ENCODE measurements at places on chromosomes 6 and 20.
A peak's percentile ranks its signal among the peaks of the same experiment; 100 is the strongest.

DNA sequence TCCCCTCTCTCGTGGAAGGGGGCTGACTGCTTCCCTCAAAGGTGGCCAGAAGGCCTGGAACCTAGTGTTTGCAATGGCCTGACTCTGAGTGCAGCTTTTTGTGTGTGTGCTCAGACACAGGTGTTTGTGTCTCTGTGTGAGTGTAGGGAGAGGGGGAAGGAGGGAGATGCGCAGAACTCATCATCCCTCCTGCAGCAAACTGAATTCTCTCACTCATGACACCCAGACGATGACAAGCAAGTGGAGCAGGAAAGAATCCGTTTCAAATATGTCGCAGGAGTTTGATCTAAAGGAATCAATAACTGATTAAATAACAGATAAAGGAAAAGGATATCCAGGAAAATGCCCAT lies 101.4 kb downstream of the TNFAIP3 start:
- DNase-seq = no peak

- no peak for DNase-seq
These were observed 26.3 kb upstream of the TFB1M start for GRCh38 chr6:155340464-155341129.

GRCh38 chr6:111427341-111428116 lies 55.5 kb downstream of the REV3L start:
- DNase-seq = peak; percentile 41

DNA sequence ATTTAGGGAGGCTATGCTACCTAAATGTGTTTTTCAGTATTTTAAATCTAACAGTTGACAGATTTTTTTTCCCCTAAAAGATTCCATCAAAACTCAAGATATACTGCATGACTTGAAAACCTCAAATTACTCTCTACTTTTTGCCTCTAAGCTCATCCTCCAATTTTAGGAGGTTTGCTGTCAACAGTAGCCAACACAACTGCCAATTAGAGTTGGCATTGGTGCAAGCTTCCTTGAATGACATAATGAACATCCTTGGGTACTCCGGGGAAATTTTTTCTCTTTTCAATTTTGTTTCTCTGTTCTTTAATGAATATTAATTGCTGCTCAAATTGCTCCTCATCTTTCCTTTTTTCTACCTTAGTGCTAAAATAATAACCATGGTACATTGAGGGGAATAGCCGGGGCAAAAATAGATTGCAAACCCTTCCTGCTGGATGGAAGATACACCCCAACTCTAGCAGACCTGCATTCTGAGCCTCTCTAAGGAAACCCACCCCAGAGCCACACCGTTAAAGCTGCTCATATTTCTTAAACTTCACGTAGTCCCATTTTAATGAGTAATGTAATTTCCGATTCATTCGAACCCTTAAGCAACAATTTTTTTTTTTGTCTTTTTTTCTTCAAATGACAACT lies 34.3 kb downstream of the SLC22A23 start:
- no peak for DNase-seq

- DNase-seq = peak; percentile 58
These were observed 1.9 kb downstream of the BAG2 start for GRCh38 chr6:57173886-57174510.

GRCh38 chr6:139990856-139991465 lies 616.5 kb upstream of the CITED2 start:
- DNase-seq = no peak

DNA sequence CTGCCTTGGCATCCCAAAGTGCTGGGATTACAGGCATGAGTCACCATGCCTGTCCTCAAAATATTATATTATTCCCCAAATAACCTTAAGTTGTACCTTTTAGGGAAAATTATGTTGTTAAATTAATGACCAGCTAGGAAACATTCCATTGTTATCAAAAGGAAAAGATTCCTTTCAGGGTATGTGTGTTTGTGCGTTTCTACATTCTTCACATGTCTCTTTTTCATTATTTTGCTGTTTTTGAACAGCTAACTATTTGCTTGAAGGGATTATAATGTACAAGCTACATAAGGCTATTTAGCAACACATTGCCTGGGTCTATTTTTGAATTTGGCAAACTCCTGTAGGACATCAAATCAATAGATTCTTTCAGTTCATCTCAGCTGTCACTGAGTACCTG lies 57.1 kb downstream of the GJA1 start:
- DNase-seq = no peak

- no peak for DNase-seq
These were observed 50.5 kb downstream of the CFAP61 start for GRCh38 chr20:20102716-20103258.

- DNase-seq = no peak
These were observed 16.9 kb downstream of the SNPH start for GRCh38 chr20:1282966-1283365.

DNA sequence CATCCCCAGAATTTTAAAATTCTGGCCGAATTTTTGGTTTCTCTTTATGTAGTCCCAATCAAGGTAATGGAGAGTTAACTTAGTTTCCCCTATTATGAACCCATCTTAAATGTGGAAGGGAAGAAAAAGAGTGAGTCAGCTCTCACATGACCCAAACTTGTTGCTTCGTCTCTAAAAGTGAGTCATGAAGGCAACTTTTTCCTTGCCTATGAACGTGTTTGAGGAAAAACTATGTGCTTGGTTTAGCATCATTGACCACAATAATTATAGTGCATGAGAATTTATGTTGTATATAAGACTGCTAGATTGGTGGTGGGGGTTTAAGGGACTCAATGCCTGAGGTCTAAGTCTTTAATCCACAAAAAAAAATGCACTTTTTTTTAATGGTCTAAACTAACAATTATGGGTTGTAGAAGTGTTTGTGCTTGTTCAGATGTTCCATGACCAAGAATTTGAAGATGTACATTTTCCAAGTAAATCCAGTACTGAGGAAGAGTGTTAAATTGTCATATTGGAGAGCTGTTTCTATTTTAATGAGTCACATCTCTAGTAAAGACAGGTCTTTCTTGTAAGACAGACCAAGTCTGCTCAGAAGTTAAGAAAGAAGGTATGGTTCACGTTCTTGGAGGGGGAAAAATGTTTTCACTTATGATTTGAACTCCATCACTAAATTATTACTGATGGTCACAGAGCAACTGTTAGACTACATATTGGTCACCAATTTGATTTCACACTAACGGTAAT lies 409.9 kb upstream of the MARCKS start:
- DNase-seq = peak; percentile 40

Data from HTR-8/SVneo (cell line).